ENCODE measurements at places on chromosomes 7 and 10.

- DNase-seq = no peak
Measured at GRCh38 chr7:94247970-94248369, 146.7 kb upstream of the COL1A2 start.

DNA sequence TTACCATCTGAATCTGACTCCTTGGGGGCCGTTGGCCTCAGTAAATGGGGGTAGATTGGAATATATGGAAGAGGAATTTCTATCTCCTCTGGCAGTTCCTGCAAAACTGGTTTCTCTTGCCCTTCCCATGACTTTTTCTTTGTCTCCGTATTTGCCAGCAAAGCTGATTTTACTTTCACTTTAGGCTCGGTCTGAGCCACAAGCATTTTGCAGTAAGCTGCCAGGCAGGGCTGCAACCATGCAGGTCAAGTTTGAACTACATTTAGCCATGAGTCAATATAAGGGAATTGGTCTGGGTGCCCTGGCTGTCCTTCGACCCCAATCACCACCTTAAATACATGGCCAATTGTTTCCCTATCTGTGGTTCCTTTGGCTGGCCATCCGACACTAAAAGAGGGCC lies 104.3 kb downstream of the TRIM24 start:
- no peak for DNase-seq

- no peak for DNase-seq
Measured at GRCh38 chr7:134191876-134192275, 64.7 kb downstream of the LRGUK start.

DNA sequence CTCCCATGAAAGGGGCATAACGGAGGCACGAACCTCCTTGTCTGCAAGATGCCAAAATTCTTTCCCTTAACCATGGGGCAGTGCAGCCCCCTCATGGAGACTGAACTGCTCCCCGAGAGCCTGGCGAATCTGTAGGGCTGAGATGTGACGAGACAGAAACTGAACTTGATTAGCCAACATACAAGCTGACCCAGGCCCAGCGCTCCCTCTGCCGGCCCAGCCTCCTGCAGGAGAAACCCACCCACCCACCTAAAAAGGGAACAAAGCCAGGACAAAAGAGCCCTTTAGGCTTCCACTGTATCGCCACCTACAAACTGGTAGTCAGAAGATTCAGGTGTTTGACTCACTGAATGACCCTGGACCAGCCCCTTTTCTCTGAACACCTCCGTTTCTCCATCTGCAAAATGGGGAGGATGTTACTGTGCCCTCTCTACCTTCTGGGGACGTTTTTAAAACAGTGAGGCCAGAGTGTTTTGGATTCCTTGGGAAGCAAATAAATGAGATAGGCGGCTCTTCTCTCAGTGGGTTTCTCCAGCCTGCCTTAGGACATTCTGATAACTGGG lies 58.4 kb downstream of the C10orf105 start:
- no peak for DNase-seq

- no peak for DNase-seq
Measured at GRCh38 chr10:52248697-52249306, 65.3 kb upstream of the DKK1 start.

GRCh38 chr7:45601094-45601493 lies 26.9 kb downstream of the ADCY1 start:
- no peak for DNase-seq

DNA sequence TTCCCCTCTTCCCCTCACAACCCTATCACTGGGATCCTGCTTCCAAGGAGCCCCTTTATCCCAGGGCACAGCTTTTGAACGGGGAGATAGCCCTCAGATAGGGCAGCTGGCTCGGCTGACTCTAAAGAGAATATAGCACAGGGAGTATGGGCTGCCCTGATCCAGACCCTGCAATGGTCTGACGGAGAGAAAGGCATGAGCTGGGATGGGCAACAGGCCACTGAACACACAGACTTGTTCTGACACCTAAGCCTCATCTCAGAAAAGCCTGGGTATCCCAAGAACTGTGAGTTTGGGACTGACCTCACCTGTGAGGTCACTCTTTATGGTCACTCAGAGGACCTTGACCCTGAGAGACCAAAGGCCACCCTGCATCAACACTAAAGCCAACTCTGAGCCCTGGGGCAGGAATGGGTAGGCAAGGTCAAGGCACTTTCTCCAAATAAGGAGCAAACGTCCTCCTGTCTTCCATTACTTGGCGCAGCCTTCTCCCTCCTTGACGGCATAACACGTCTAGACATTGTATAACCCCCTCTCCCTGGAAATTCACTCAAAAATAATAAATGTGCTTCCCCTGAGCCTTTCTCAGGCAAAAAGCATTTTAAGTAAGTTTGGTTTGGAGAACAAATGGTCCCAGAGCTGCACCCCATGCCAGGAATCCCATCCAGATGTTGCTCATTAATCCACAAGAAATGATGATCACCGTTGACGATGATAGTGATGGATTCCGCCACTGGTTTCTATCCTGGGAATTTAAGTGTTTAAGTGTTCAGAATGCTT lies 8.2 kb upstream of the LRRC18 start:
- DNase-seq = no peak

DNA sequence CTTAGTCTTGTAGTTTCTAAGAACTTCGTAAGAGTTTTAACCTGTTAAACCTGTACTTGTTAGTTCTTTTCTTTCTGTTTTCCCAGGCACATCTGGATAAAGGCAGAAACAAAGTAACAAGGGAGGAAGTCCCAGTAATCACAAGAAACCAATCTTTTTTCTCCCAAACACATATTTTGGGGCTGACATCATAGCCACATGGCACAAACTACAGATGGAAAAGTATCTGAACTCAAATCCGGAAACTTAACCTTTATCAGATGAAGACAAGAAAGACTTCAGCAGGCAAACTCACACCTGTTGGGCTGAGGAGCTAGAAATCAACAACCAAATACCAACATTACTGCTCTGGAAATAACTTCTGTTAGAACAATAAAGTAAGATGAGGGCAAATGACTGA lies 67.1 kb downstream of the CUBN start:
- no peak for DNase-seq

- no peak for DNase-seq
Measured at GRCh38 chr10:48526846-48527505, 77.9 kb downstream of the ARHGAP22 start.

DNA sequence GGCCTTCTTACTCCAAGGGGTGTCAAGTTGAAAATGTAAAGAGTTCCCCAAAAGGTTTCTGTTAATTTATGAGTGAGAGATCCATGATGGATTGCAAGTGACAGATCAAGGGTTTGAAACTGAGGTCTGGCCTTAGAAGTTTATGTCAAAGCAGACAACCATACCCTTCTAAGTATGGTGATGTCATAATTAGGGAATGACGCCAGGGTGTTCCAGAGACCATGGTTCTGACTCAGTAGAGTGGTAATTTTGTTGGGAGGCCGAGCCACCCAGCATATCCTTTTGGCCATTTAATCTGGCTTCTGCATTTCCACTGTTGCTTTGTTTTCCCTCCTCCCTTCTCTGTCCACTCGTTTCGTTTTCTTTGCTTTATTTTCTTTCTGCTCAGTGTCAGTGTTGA lies 2.7 kb downstream of the TRUB1 start:
- no peak for DNase-seq

GRCh38 chr10:87660484-87661133 lies 931 bp downstream of the PAPSS2 start:
- no peak for DNase-seq

GRCh38 chr10:78720091-78720490 lies 348.7 kb upstream of the ZMIZ1 start:
- DNase-seq = no peak

DNA sequence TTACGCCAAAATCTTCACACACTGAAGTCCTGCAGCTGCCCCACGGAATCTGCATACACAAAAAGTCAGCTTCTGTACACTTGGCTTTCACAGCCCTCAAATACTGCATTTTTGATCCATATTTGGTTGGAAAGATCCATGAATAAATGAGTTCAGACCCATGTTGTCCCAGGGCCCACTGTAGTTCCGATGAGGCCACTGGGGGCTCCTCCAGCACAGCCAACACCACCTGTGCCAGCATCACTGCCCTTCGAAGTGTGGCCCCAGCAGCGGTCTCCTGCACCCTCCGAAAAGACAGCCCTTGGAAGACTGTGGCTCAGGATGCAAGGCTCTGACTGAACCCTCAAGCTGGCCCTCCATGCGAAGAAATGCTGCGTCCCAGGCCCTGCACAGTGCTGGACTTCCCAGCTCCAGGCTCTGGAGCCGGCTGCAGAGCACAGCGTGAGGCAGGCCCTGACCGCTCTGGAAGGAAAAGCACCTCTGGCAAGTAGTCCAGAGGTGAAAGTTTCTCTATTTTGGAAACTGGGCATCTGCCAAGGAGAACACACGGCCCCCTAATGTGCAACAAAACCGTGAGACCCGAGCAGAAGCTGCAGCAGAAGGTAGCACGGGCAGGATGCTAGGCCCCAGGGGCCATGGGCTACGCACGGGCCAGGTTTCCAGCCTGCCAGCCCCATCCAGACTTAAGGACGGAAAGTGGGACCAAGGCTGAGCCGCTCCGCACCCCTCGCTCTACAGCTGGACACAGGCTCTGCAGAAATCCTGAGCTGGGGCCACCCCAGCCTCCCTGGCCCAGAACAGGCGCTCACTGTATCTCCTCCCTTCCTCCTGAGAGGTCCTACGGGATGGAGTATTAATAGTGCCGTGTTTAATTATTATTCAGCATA lies 62.6 kb downstream of the PTPRN2 start:
- no peak for DNase-seq

DNA sequence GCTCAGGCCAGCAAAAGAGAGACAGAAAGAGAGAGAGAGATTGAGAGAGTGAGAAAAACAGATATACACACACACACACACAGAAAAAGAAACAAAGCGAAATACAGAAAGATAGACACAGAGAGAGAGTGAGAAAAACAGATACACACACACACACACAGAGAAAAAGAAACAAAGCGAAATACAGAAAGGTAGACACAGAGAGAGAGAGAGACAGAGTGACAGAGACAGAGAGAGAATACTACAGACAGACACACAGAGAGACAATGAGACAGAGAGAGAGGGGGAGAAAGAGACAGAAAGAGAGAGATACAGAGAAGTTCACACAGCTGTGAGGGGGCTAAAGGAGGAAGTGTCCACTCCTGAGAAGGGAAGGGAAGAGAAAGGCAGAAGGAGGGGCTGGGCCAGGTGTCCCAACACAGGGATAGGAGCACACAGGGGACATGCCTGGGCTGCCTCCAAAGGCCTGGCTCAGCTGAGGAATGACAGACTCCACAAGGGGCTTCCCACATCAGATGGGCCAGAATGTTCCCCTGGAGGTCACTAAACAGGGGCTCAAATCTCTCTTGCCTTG lies 4.3 kb downstream of the GCK start:
- no peak for DNase-seq

DNA sequence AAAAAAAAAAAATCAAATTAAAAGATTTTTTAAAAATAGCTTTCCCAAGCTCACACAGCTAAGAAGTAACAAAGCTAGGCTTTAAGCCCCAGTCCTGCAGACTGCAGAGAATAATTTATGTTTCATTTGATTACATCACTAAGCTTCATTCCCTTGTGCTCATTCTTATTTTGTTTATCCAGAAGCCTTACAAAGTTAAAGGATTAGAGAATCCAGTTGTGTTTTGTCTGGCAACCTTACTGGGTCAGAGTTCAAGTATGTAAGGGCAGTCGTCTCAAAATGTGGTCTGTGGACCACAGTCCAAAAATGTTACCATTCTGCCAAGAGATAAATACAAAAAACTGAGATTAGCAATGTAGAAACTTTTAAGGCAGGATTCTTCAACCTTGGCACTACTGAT lies 32.1 kb upstream of the EZH2 start:
- no peak for DNase-seq

GRCh38 chr7:107972941-107973376 lies 30.0 kb downstream of the LAMB1 start:
- no peak for DNase-seq

- no peak for DNase-seq
Measured at GRCh38 chr7:8724080-8724718, 290.8 kb downstream of the NXPH1 start.

DNA sequence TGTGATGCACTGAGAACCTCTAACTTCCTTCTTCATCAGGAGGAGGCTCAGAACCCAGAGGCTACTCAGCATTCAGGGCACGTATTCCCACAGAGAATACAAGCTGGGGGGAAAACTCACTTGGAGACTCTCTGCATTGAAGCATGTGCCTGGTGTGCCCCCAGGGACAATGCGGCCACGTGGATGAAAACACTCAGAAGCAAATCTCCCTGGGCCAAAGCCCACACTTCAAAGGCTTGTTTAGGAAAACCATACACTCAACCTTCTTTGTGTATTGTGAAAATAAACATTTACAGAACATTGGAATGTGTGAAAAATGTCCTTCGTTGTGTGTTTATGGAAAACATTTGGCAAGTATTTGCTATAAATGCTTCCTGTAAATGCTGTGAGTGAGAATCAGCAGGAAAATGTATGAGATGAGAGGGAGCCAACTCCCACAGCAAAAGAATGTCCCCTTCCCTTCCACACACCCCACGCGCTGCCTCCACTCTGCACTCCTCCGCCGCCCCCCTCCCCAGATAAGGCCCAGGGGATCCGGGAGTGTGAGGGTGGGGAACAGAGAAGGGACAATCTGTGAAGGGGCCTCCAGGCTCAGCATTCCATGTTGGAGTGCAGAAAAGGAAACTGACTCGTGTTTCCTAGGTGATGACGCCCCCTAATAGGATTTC lies 339.5 kb downstream of the ELMO1 start:
- no peak for DNase-seq

GRCh38 chr10:11081408-11081807 lies 63.7 kb downstream of the CELF2 start:
- no peak for DNase-seq

- DNase-seq = no peak
Measured at GRCh38 chr7:44748948-44749731, 493 bp downstream of the ZMIZ2 start.

GRCh38 chr10:69222157-69223027 lies 2.3 kb downstream of the HKDC1 start:
- peak; percentile 85 for DNase-seq

GRCh38 chr10:13184730-13185514 lies 23.6 kb downstream of the MCM10 start:
- DNase-seq = no peak

- no peak for DNase-seq
Measured at GRCh38 chr10:29470355-29470705, 164.4 kb downstream of the SVIL start.

DNA sequence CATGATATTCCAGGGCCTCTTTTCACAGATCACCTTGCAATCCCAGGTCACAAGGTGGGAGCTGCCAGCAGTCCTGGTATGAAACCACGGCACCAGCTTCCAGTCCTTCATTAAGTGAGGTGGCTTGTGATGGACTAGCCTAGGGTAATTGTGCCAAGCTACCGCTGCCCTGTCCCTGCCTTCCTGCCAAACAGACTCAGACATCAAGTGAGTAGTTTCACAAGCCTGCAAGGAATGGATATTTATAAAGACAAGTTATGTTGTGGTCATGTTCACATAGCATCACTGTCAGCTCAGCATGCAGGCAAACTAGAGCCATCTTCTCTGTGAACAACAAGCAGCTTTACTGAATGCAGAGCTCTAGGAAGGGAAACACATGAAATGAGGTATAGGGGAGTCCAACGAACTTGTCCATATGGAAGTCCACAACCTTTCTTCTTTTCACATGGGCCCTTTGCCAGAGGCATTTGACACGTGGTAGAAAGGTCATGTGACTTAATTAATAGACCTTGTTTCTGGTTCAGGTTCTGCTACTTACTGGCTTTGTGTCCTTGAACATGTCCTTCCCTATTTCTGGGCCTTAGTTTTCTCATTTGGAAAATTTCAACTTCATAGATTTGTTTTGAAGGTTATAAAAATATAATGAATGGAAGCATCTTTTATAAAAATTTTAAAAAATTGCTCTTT lies 1061.2 kb downstream of the KCNMA1 start:
- DNase-seq = no peak
